ENCODE measurements at places on chromosomes 4 and X.

GRCh38 chr4:45062935-45063545 lies 336.7 kb upstream of the GNPDA2 start:
- no peak for DNase-seq

DNA sequence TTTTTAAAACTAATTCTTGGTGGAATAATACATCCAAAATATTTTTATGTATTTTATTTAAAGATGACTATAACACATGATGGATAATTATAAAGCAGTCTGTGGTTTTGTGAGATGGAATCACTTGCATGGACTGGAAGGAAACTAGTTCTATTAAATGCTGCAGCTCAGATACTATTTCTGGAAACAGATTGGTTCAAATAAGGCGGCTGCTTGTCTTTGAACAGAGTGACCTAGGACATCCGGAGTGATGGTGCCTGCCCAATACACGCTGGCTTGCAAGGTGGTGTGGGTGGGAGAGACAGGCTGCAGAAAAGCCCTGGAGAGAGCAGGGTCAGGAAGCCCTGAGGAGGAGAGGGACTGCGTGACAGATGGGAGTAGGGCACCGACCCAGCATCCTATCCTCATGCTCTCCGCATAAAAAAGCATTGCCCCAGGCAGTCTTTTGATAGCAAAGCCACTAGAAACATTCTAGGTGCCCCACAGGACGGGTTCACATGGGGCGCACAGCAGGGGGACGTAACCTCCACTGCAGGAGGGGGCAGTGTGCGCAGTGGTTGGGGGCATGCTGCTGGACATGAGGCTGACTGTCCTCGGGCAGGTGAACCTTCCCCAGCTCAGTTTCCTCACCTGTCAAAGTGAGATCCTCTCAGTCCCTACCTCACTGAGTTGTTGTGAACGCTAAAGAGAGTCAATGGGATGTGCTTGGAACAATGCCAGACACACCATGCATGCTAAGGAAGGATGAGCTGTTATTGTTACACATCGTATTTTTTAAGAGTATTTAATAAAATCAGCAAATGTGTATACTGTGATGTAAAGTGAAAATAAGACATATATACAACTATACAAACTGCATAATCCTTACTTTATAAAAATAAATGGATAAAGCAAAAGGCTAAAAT lies 71.3 kb downstream of the EVC2 start:
- no peak for DNase-seq

GRCh38 chr4:135277068-135277979 lies 1075.7 kb upstream of the PABPC4L start:
- no peak for DNase-seq

- no peak for DNase-seq
These were observed 610.1 kb downstream of the TECRL start for GRCh38 chr4:63799166-63799565.

GRCh38 chr4:119138046-119138445 lies 2.4 kb downstream of the MYOZ2 start:
- no peak for DNase-seq

DNA sequence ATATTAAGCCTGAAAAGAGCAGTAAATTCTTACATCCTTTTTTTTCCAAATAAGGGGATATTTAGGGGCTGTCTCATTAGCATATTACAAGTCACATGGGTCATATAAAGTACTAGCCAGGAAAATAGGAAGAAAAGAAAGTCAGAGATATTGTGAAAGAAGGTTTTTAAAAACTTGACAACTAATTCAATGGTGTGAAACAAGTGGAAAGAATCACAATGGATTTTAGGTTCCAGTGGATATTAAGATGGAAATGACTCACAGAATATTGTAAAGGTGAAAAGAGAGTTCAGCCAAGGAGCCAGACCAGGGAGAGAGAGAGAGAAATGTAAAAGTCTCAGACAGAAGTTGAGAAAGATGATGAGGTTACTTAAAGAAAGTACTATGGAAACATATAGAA lies 297.2 kb downstream of the IQCM start:
- DNase-seq, result no peak

DNA sequence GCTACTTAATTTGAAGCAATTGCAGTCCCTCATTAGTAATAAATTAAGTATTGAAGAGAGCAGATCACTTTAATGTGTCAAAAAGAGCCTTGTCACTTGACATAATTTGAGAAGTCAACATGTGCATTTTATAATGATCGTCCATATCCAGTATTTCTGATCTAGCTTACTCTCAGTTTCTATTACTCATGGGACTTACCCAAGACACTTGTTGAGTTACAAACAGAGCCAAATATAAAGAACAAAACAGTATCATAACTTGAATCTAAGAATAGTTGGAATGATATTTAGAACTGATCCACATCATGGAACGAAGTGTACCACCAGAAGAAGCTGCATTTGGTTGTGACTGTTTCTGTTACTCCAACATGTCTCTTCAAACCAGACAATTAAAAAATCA lies 54.7 kb downstream of the SLITRK4 start:
- DNase-seq, result no peak

- DNase-seq, result no peak
These were observed 26.4 kb downstream of the GPM6B start for GRCh38 chrX:13790206-13791131.

- DNase-seq, result no peak
These were observed 52.4 kb downstream of the GAK start for GRCh38 chr4:879729-880077.

GRCh38 chr4:164695650-164696049 lies 58.3 kb upstream of the SMIM31 start:
- no peak for DNase-seq

GRCh38 chr4:63898961-63899360 lies 510.3 kb downstream of the TECRL start:
- DNase-seq, result no peak

DNA sequence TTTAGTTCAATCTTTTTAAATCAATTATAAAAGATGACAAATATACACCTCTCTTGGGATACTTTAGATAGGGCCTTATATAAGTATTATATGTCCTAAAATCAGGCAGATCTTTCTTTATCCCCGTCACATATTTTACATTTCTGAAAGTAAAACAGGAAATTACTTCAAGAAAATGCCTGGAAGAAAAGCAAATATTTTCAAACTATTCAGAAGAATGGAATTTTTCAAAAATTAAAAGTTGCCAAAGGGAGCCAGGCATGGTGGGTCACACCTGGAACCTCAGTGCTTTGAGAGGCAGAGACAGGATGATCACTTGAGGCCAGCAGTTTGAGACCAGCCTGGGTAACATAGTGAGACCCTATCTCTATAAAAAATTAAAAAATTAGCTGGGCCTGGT lies 34.4 kb downstream of the MGARP start:
- no peak for DNase-seq

- no peak for DNase-seq
These were observed at the start of gene EREG for GRCh38 chr4:74364652-74365491. EREG (plus strand) TSS chr4:74365145; CDS start chr4:74365309, 164 bp downstream.

- peak; percentile 87 for DNase-seq
These were observed 648 bp upstream of the SCD5 start for GRCh38 chr4:82799006-82799881.

- no peak for DNase-seq
These were observed 12.1 kb downstream of the ASB5 start for GRCh38 chr4:176256921-176257320.

DNA sequence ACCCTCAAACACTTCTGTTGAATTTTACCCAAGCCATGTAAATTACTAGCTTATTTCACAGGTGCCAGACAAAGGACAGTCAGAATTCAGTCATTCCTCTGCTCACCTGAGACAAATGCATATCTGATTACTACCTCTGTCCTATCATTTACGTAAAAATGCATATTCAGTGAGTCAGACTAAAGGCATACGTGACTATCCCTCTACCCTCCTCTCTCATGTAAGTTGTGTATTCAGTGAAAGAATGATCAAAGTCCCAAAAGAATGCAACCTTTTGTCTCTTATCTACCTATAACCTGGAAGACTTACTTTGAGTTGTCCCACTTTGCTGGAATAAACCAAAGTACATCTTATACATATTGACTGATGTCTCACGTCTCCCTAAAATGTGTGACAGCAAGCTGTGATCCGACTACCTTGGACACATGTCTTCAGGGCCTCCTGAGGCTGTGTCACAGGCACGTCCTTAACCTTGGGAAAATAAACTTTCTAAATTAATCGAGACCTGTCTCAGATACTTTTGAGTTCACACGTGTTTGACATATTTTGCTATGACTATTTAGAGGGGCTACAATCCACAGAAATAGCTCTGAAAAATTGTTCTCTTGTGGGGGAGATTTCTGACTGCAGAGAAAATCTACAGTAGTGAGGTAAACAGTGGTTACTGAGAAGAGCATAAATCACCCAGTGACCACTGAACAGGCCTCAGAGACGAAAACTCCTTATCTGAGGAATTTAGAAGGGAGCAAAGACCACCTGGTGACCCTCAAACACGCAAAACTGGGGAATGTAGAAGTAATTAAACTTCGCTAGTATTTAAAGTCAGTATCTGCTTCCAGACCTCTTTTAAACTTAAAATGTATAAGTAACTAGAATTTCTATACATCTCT lies 1575.8 kb downstream of the STIM2 start:
- no peak for DNase-seq

DNA sequence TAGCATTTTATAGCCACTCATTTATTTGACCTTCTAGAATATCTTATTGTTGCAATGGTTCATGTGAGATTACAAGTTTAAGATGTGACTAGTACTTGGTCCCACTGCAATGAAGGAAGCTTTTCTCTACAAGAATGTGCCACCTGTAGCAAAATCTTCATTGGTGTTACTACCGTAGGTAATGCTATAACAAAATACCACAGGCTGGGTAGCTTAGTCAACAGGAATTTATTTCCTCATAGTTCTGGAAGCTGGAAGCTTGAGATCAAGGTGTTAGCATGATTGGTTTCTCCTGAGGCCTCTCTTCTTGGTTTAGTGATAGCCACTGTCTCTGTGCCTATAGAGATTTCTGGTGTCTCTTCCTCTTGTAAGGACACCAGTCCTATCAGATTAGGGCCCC lies 441.0 kb downstream of the GPM6A start:
- DNase-seq, result no peak

- peak; percentile 43 for DNase-seq
These were observed 153.9 kb downstream of the KDR start for GRCh38 chr4:54971474-54971950.

- no peak for DNase-seq
These were observed 349.9 kb downstream of the FSTL5 start for GRCh38 chr4:161813889-161814288.

DNA sequence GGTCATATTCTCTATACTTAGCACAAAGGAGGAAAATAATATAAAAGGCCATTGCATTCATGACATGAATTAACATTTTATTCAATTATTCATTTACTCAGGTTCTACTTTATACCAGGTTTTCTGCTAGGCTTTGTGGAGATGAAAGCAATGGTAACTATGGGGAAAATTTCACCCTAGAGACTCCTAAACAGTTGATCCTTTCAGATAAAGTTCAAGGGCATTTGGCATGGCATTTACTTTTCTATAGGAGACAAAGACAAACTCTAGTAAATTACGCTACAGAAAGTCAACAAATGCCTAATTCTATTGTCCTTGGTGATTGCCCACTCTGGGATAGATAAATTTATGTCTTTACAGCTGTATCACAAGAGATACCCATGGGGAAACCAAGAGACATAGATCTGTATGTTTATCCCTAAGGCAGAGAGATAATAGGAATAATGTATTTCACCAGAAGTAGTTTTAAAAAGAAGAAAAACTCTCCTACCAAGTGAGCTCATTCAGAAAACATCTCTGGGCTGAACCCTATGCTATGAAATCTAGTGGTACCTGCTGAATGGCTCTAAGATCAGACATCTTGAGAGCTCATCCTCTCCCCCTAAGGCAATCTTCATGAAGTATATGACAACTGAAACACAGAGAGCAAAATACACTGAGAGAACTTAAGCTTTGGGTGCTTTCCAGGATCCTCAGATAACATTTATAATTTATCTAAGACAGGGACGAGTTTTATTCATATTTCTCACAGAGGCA lies 316.7 kb downstream of the ANTXR2 start:
- no peak for DNase-seq

DNA sequence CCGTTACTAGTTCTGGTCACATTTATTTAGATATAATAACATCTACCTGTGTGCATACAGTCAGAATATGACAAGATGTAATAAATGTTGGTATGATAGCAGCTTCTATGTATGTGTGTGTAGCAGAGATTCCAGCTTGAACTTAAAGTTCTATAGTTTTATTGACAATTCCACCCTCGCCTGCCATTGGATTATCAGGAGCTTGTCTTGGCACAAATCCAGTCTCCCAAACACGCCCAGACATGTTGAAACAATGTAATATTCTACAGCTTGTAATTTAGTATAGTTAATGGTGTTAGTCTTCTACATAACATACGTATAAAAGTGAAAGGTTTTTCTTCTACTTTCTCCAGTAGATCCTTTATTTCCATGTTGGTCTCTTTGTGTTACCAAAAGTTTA lies 44.4 kb downstream of the BBS12 start:
- DNase-seq, result no peak

Measured in RPMI8226 (cell line).